Suppressor macrophage treated with lipopolysaccharide for 4 hours (primary cell): ENCODE measurements at places on chromosomes 4 and X.

DNA sequence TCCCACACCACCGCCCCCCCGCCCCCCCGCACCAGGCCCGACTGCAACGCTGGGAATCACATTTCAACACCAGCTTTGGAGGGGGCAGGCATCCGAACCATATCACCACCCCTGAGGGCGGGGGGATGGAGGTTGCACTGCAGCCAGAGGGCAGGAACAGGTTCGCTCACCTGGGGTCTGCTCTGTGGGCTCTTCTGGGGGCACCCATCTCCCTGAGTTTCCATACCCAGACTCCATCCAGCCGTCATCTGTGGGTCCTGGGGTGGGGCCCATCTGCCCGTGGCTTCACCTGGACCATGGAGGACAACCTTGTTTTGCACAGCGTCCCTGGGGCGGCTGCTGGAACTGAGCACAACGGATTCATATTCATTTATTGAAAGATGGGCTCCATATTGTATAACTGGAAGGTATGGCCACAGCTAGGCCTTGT is 6.9 kb downstream of the PSAPL1 start:
- no peak for DNase-seq

GRCh38 chr4:76381986-76382385 is 39.0 kb downstream of the CCDC158 start:
- DNase-seq: peak; percentile 74

DNA sequence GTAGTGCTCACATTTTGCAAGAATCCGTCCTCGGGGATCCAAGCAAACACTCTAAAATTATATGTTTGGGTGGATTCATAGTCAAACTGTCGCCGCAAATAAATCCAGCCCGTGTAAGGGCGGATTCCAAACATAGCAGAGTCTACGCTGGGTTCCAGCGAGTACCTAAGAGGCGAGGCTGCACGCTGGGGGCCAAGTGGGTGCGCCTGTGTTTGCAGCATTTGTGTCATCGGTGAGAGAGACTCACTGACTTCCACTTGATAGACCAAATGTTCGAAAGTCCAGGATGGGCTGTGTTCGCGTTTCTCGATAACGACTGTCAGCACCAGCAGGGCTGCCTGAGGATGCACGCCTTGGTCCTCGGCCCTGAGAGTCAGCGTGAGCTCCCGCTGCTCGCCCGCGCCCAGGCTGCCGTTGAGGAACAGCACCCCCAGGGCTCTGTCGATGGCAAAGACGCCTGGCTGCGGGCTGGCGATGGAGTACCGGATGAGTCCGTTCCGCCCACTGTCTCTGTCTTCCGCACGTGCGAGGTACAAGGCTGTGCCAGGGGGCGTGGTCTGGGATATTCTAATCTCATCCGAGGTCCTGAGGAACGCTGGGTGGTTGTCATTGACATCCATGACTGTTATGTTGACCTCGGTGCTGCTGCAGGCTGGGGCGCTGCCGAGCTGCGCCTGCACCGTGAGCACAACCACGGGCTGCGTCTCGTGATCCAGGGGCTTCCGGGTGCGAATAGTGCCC is 158.7 kb downstream of the DCHS2 start:
- DNase-seq: peak; percentile 19

GRCh38 chr4:3766036-3766784 is at the start of gene ADRA2C:
Gene ADRA2C, plus strand, starts transcription at chr4:3766385. Its CDS starts 222 bp downstream, at chr4:3766607.
- DNase-seq: no peak

DNA sequence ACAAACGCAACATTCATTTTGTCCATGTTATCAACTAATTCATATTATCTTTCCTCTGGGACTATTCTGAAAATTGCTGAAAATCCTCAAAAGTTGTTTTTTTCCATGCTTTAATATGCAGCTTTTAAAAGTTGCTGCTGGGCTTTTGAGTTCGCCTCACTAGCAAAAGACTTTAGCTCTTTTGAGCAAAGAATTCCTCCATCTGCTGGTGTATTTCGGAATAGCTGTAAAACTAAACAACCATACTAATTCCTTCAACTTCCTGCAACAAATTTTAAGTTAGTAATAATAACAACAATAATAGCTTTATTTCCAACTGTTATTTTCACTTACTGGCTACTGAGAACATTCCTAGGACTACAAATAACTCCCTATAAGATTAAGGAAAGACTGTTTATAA is 124.5 kb upstream of the PLAC1 start:
- DNase-seq: peak; percentile 26

GRCh38 chr4:833156-833555 is 7.2 kb upstream of the CPLX1 start:
- no peak for DNase-seq
